ENCODE measurements at places on chromosomes 13 and 19. TPM values are rescaled to one million over a fixed set of nuclear protein-coding genes. Genes with fewer than 3 reads are reported as not detected.
A peak's percentile ranks its signal among the peaks of the same experiment; 100 is the strongest.

Gene ZNF30
- total RNA-seq = 2.9 TPM

- DNase-seq = no peak
- H3K36me3 ChIP-seq = no peaks in the 10 kb centered on the region
- H3K27ac ChIP-seq = no peak overlapping the region
- H3K4me3 ChIP-seq = no peak overlapping the region
Measured at GRCh38 chr13:93235258-93236015, 8.8 kb downstream of the GPC6 start.

GRCh38 chr19:10339380-10339960 lies at the start of gene ICAM3:
TSS of gene ICAM3 (minus strand) at chr19:10339624. CDS start at chr19:10339614, 10 bp downstream.
- no peaks in the 10 kb centered on the region for H3K27me3 ChIP-seq
- H3K36me3 ChIP-seq = no peaks in the 10 kb centered on the region
- DNase-seq = no peak
- H3K4me3 ChIP-seq = no peak within 1 kb of the TSS

- H3K36me3 ChIP-seq = no peaks in the 10 kb centered on the region
- H3K27ac ChIP-seq = no peak overlapping the region
- no peaks in the 10 kb centered on the region for H3K4me1 ChIP-seq
- no peak overlapping the region for H3K4me3 ChIP-seq
Measured at GRCh38 chr13:109146912-109147647, 517.7 kb downstream of the MYO16 start.

- H3K27ac ChIP-seq = no peak overlapping the region
- H3K27me3 ChIP-seq = no peaks in the 10 kb centered on the region
- peak; percentile 50 for DNase-seq
- no peaks in the 10 kb centered on the region for H3K4me1 ChIP-seq
Measured at GRCh38 chr19:39237200-39238184, 7.3 kb downstream of the IFNL3 start.

All from thyroid gland (tissue), 4 donors.